Activated CD4-positive, alpha-beta T cell treated with anti-CD3 and anti-CD28 coated beads for 36 hours (primary cell): ENCODE measurements at places on chromosomes 2 and 18.
A peak's percentile ranks its signal among the peaks of the same experiment; 100 is the strongest.

- no peak for DNase-seq
Measured at GRCh38 chr2:191800874-191801273, 46.0 kb downstream of the CAVIN2 start.

DNA sequence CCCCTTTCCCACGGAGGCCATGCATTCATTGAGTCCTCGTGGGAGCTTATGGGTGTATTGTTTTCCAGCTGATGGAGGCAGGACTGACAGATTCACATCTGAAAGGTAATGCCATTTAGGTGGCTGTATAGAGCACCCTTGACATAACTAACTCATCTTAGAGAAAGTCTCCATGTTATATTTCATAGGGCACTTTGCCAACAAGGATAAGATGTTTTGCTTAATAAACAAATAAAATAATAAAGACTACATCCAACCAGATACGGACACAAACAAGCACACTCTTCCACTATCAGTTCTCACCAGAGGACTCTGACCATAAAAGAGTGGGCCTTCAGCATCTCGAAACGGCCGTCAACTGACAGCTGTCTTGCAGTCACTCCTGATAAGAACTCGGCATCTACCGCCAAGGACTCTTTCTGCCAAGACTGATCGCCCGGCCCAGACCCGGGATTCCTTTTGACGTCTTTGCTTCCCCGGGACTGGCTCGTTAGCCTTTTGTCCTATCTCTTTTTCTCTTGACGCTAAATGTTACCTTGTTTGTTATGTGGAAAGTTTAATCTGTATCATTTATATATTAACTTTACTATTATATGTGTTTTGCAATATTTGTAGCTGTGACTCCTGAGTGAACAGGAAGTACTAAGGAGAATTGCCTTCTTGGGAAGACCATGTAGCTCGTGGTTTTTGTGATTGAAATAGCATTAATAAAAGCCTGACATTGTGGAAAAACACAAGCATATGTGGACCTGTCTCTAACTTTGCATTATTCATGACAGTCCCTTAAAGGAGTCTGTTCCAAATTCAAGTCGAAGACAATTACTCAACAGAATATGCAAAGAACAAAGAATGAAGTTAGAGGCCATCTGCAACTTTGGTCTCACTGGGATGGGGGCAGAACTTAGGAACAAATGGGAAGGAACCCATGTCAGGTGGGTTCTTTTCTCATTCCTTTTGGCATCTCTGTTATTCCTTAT is 195.1 kb downstream of the LPIN1 start:
- DNase-seq, result no peak

GRCh38 chr2:224887141-224887540 is 155.1 kb downstream of the DOCK10 start:
- DNase-seq, result peak; percentile 20

DNA sequence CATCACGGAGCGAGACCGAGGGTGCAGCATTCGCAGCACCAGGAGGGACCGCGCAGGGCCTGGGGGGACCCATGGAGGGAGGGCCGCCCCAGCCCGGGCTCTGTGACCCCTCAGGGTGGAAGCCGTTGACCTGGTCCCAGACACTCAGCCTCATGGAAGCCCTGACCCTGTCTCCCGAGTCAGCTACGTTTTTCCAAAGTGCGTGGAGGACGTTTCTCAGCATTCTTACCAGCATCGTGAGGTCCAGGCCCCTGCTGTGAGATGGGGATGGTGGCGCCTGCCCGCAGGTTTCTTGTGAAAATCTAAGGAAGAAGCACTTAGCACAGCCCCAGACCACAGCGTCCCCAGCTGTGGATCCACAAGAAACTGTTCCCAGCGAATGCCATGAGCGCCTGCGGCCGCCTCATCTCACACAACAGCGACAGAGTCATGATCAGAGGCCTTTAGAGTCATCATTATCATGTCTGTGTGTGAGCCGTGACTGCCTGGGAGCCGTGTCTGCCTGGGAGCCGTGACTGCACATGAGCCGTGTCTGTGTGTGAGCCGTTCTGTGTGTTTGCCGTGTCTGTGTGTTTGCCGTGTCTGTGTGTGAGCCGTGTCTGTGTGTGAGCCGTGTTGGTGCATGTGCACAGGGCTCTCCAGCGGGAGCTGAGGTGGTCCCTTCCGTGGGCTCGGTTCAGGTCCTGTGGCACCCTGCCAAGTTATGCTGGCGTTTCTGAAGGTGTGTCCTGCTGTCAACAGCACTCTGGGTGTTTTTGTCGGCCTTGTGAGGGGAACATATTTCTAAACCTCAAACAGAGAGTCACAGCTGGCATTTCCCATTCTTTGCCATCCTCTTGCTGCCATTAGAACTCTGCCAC is 49.2 kb upstream of the KCNG2 start:
- DNase-seq, result no peak

DNA sequence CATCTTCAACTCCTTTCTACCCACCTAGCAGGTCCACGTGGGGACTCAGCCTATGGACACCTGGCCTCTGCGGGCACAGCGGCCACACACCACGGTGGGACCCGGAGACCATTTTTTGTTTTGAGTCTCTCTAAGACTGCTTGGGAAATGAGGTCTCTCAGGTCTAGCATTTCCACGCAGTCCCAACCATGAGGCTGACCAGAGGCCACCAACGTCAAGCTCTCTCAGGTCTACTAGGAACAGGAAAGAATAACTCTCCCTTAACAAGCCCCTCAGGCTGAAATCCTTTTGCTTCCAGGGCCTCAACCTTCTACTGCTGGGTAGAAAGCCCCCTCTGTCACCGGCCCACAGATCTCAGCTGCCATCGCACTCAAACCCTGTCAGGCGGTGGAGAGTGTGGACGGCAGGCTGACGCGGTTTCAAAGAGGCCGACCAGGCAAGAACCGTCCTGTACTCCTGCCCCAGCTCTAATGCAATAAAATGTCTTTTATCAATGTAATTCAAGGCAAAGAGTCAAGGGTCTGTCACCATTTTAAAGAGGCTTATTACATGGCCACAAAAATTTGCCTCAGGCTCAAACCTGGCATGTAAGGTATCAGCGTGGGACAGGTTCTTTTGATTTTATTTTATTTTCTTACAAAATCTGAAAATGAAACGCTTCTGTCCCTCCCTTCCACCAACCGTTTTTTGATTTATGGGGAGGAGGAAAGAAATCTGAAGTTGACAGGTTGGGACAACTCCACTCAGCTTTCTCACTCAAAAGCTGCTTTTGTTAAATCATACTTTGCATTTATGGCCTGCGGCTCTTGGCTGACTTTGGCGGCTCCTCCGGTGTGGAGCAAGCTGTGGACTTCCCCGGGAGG is 74.0 kb downstream of the BCL11A start:
- DNase-seq, result no peak

DNA sequence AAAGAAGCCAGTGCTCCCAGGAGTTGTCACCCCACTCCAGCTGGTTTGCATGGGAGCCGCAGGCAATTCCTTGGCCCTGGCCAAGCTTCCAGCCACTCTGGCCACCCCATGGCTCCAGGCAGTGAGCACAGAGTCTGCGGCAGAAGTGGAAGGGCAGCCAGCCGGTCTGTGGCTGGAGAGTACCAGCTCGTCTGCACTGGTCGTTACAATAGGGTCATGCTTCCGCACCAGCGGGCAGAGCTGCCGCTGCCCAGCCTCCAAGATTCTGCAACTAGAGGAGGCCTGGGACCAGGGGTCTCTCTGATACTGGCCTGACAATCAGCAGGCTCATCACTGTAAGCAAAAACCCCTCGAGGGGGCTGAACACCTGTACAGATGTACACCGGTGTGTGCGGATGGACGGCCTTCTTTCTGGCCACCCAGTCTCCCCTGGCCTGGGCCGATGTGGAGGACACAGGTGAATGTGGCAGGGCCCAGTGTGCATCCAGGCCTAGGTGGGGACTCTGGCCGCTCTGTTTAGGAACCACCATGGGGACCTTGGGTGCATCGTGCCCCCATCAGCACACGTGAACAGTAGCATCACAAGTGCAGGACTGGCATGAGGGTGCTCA is 51.9 kb upstream of the ODC1 start:
- no peak for DNase-seq

GRCh38 chr18:36757081-36757480 is 71.7 kb downstream of the TPGS2 start:
- DNase-seq, result no peak

DNA sequence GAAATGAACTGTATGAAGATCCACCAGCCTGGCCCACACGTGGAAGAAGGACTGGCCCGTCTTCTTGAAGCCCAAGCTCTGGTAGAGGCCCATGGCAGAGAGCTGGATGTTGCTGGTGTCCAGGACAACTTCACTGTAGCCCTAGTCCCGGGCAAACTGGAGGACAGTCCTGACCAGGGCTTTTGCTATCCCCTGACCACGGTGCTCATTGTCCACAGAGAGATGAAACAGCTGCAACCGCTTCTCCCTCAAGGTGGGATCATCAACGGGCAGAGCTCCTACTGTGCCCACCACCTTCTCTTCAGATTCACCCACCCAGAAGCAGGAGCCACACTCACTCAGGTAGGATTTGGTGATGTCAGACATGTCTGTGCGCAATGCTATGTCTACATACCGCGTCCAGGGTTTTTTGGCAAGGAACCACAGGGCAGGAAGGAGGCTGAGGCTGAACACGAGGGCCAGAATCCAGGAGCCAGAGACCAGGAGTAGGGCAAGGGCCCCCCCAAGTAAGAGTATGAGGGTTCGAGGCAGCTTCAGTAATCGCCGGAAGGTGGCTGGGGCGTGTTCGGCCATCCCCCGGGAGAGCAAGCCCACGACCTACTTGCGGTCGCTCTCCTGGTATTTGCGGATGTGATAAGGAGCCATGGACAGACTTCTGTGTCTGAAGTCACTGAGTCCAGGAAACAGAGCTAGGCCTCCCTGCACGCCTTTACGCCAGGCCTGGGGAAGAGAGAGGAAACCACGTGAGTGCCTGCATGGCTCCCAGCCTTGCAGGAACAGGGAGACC is 36.3 kb downstream of the TPRKB start:
- no peak for DNase-seq
